CD4-positive, alpha-beta T cell treated with Interleukin-4 for 4 hours (primary cell): ENCODE measurements at places on chromosomes 13 and 19.

- DNase-seq, result peak; percentile 81
These were observed 1.5 kb upstream of the ATP5F1D start for GRCh38 chr19:1239796-1240737.

DNA sequence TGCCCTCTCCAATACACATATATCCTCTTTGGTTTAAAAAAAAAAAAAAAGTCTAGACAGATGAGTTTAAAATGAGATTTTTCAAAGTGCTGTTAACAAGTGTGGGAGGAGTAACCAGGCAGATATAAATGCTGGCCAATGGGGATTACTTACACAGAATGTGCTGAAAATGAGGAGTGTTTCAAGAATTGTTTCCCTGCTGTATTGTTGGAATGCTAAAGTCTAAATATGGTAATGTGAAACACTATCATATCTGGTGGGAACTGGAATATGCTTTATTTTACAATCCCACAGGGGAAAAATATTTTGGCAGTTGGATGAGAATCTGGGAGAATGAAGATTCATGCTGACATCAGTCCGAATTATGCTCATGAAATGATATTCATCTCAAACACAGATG, 250.7 kb downstream of the DCT start:
- no peak for DNase-seq

GRCh38 chr19:50332244-50333038, 3.3 kb upstream of the KCNC3 start:
- DNase-seq, result no peak

- DNase-seq, result no peak
These were observed 1.6 kb downstream of the URI1 start for GRCh38 chr19:29943615-29944014.

DNA sequence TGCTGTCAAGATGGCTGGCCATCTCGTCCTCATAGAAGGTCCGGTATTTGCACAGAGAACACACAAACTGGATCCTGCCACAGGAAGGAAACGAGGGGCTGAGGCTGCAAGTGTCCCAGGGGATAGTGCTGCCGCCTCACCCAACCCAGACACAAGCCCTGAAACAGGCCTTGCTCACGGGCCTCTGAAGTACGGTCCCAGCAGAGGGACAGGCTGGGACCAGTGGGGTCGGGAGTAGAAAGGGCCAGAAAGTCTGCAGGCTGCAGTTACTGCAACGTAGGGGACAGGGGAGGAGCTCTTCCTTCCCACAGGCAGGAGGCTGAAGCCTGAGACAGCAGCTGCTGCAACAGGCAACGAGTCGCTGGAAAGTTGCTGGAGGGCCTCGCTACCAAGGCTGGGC, 18.2 kb upstream of the AKAP8 start:
- DNase-seq, result no peak

GRCh38 chr13:104996022-104996421, 1539.4 kb downstream of the EFNB2 start:
- DNase-seq, result no peak

GRCh38 chr13:24922387-24922744, 158.4 kb downstream of the RNF17 start:
- DNase-seq, result peak; percentile 1

DNA sequence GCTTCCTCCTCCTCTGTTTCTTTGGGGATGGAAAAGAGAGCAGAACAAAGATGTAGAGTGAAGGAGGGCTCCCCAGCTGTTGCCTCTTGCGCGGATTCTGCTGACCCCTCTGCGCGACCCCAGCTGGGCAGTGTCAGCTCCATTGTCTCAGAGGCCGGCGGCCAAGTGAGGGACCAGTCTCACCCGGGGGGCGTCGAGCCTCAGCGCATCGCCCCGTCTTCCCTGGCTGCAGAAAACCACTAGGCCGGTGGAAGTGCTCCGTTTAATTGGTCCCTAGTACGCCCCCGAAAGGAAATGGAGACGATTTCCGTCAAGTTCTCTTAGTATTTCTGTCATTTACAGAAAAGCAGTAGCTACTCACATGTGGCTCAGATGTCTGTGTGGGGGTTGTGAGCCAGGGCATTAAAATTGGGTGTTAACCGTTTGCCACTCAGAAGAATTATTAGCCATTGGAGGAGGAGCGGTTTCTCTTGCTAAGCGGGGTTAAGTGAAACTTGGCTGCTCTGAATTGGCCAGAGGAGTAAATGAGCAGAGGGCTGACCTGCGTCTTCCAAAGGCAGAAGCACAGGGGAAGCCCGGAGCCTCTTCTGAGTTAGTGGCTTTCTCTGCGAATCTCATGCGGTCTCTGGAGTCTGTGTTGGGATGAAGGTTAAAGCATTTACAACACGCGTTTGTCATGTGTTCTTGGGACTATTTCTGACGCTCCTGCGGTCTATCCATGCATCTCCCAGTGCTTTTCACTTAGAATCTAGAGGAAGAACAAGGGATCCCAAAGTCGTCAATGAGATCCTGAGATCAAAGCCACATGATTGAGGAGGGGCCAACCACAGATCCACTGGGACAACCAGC, 132.8 kb upstream of the MYO16 start:
- DNase-seq, result no peak

DNA sequence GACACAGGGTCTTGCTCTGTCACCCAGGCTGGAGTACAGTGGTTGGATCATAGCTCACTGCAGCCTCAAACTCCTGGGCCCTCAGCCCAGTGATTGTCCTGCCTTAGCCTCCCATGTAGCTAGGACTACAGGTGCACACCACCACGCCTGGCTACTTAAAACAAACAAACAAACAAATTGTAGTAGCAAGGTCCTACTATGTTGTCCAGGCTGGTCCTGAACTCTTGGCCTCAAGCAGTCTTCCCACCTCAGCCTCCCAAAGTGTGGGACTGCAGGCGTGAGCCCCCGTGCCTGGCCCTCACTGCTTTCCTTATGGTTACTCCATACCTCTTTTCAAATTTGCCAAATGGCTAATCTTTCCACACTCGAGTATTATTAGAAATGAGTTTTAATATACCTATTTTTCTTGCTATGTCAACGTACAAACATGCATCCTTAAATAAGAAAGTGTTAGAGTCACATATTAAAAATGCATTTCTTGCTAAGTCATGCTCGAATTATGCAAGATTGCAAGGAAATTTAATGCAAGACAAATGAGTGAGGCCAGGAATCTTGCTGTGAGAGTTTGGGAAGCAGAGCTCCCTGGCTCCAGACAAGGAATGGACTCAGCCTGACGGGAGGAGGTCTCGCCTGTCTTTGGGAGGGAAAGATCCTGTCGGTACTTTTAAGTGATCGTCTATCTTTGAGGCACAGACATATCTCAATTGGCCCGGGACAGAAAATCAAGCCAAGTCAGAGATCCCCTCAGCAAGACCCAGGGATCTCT, 39.4 kb downstream of the RFX2 start:
- DNase-seq, result no peak

- DNase-seq, result no peak
These were observed 59.8 kb downstream of the URI1 start for GRCh38 chr19:30001791-30002190.

DNA sequence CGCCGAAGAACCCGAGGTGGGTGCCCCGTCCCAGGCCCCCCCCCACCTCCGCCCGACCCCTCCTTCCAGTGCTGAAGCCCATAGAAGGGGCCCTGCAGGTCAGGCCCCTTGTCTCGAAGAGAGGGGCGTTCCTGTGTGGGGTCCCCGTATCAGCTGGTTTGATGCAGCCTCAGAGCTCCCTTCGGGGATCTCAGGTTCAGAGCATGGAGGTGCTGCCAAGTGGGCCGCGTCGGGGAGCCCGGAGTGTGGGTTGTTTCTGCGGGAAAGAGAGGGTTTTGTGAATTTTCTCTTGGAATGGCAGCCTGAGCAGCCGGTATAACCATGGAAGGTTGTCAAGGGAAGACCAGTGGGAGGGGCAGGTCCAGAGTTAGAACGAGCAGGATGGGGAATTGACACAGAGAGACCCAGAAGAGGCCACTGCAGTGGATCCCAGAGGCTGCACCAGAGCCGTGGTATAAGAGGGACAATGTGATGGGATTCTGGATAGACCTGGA, 384 bp downstream of the TRAPPC2B start:
- no peak for DNase-seq

- no peak for DNase-seq
These were observed 52.6 kb downstream of the RASA3 start for GRCh38 chr13:114079601-114080536.

DNA sequence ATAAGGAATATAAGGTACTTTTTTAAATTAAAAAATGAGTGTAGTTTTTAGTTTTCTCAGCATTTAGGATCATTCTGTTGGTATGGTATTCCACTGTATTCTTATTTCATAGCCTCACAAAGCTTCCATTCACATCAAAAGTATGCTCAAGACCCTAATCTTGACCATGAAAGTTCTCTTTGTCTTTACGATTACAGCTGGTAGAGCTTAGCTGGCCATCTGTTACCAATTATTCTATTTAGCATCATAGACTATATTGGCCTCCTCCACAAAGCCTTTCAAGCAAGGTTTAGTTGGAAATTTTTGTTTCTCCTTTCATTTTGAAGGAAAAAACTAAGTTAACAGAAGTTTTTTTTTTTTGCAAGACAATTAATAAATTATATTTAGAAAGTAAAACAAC, 245.1 kb downstream of the KCTD12 start:
- DNase-seq, result no peak

GRCh38 chr13:76886292-76887075, at the start of gene KCTD12:
KCTD12 (minus strand) TSS chr13:76886405; CDS start chr13:76886148, 257 bp downstream.
- peak; percentile 81 for DNase-seq

- DNase-seq, result no peak
These were observed 393.2 kb downstream of the DLEU7 start for GRCh38 chr13:50450279-50450678.

DNA sequence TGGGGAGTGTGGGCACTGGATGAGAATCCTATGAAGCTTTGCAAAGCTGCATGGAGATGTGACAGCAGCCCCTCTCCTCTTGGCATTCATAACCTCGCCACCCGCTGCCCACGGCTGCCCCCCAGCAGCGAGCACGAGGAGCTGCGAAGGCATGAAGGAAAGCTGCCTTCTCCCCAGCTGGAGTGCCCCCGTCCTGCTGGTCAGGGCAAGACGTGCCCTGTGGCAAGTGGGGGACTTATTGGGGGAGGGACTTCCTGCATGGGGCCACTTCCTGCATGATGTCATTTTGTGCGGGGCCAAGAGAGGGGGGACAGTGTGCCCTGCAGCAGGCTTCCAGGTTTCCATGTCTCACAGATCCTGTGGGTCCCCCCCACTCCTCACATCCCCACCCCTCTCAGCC, 85.9 kb downstream of the TSHZ3 start:
- DNase-seq, result no peak

- no peak for DNase-seq
These were observed 14.1 kb downstream of the GPALPP1 start for GRCh38 chr13:45003417-45003816.

GRCh38 chr13:32001154-32001768, 30.3 kb upstream of the FRY start:
- peak; percentile 24 for DNase-seq
